Left ventricle myocardium inferior (tissue), 1 donor: ENCODE measurements at places on chromosomes 3 and 15.

- no peak for DNase-seq
Observed at GRCh38 chr15:101549647-101550046, 60.1 kb upstream of the PCSK6 start.

DNA sequence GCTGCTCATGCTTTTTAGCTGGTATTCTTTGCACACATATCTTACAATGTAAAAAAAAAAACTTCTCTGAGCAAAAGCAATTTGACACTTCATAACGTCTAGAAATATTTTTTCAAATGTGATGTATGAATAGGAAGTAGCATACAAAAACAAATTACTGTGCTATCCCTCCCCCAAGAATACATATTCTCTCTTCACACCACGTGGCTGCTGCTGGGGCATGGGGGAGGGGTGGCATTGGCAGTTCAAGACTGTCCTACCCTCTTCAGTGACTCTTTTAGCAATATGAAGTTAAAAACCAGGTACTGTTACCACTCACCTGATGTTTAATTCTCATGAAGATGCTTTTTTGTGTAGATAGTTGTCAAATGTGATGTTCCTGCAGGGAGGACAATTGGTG, 85.6 kb downstream of the UBE2E2 start:
- DNase-seq: no peak

DNA sequence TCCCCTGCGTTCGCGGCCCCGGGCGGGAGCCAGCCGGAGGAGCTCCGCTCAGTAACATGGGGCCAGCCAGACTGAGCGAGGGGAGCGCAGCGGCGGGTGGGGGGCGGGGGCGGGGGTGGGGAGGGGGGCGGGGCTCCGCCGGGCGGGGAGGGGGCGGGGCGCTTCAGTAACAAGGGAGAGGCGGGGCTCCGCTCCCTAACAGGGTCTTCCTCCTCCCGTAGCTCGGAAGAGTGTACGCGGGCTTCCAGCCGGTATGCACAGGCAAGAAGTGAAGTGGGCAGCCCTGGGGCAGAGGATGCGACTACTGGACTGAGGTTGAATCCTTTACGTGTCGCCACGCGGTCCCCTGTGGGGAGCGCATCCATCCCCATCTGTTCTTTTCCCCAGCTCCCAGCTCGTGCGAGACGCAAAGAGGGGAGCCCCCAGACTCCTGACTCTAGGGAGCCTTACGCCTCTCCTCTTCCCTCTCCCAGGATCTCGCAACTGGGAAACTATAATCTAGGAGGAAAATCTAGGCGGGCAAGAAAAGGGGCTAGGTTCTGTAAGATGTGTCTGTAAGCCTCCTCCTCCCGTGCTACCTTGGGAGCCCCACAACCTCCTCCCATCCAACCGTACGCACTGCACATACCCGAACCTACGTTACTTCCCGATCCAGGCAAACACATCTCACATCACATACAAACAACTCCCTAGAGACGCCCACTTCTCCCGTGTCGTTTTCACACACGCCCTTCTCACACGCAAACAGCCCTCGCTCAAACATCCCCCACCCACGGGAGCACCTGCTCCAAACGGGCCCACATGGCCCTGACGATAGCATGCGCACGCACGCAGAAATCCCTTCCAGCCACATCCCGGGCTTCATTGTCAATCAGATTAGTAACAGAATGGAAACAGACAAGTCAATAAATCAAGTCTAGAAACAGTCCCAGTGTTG, at the start of gene SHF:
TSS of gene SHF (minus strand) at position 73 of the 937 bp plus-strand sequence. CDS start at position 58, 15 bp downstream.
- DNase-seq: peak; percentile 65

DNA sequence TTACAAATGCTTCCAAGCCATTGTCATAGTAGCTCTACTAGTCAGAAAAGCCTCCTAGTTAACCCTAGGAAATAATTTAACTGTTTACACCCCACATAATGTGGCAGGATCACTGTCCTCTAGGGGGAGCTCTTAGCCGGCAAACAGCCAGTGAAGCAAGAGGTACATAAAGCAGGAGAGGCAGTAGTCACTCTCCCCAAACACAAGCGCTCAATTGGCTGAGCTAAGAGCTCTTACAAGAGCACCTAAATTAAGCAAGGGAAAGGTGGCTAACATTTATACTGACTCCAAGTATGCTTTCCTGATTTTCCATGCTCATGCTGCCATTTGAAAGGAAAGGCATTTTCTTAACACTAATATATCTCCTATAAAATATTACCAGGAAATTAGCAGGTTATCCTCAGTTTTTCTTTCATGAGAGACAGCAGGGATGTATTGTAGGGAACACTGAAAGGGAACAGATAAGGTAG, 37.6 kb downstream of the NCEH1 start:
- DNase-seq: peak; percentile 54

DNA sequence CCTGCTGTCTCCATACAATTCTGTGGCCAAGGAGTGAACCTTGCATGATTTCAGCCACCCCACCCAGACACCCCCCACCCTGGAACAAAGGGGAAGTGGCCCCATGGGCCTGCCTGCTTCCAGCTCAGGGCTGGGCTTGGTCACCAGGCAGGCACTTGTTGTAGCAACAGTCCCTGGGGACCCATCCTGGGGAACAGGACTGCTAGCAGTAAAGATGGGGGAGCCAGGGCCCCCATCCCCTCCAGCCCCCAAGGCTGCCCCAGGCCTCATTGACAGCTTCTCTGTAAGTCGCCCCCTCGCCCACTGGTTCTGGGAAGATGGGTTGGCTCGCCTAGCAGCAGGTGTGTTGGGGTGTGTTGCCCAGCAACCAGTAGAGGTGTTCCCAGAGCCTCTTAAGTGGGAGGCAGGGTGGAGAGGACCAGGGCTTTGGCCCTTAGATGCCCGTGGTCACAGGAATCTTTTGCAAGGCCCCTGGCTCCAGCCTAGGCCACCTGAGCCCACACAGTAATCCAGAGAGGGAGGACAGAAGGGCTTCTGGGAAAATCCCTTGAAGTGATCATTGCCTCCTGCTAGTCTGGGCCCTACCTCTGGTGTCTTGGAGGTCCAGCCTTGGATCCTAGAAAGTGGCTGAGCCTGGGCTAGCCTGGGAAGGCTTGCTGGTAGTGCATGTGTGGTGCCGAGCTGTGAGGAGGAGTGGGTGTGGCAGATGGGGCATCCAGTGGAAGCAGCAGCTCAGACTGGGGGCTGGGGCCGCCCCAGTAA, 48.9 kb downstream of the CYP11A1 start:
- DNase-seq: peak; percentile 54

DNA sequence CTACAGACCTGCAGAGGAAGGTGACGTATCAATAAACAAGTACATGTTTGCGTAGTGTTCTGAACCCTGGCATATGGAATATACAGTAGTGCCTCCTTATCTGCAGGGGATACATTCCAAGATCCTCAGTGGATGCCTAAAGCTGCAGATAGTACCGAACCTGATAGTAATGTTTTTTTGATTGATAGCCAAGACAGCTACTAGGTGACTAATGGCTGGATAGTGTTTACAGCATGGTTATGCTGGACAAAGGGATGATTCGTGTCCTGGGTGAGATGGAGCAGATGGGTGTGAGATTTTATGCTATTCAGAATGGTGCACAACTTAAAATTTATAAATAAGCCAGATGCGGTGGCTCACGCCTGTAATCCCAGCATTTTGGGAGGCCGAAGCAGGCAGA, 55.8 kb upstream of the IGF2BP2 start:
- DNase-seq: no peak

DNA sequence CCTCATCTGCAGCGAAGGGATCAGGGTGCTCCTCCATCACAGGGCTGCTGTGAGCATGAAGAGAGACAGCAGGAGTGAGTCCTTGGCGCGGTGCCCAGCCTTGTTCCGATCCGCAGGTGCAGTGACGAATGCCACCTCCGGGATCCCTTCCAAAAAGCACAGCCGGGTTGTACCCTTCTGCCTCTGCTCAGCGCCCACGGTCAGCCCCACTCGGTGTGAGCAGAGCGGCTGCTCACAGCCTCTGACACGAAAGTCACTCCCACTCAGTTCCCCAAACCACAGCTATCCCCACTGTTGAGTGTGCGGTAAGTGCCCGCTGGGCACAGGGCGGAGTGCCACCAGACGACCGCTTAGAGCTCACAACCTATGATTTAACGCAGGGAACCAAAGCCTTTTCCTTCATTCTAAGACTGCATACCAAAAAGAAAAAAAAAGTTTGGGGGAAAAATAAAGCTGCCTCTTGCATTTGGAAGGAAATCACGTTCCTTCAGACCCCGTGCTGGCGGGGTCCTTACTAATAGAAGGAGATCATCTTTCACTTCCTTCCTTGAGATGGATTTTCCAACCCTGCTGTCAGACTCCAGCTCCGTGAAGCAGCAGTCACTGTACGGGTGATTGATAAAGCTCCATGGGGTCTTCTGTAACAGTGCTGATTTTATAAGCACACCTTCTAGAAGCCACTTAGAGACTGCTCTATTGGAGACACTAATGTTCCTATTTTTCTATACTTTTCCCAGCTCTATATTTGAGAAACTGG, 34.7 kb upstream of the TUBGCP5 start:
- DNase-seq: no peak

- DNase-seq: no peak
Observed at GRCh38 chr3:114496874-114497273, 203.0 kb downstream of the TIGIT start.
